Stimulated activated CD4-positive, alpha-beta T cell treated with anti-CD3 and anti-CD28 coated beads, Interleukin-4, amount 100 ng/mL, for 1 hour (primary cell): ENCODE measurements at places on chromosomes 2 and 18.

GRCh38 chr2:202015471-202015870, 18.2 kb upstream of the FZD7 start:
- no peak for DNase-seq

- no peak for DNase-seq
These were observed 58.1 kb downstream of the MAP4K3 start for GRCh38 chr2:39378968-39379367.

DNA sequence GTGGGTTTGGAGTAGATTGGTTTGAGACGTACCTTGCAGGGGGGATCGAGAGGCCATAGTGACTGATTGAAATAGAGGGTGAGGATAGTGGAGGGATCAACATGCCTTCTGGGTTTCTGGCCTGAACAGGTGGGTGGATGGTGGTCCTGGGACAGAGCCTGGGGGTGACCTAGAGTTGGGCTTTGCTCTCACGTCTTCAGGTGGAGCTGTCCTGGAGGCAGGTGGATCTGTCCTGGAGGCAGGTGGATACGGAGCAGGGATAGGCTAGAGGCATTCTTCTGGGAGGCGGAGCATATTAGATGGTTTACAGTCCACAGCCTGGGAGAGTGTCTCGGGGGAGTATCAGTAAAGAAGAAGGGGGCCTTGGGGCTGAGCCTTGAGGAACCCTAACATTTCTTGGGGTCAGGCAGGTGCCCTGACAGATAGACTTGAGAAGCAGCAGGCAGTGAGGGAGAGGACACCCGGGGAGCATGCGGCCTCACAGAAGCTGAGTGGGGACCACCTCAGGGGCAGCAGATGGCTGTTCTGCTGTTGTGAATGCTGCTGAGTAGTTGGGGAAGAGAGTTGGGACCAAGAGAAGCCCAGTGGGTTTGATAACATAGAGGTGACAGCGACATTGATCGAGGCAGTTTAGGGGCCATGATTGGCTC, 1.6 kb downstream of the CAPN10 start:
- no peak for DNase-seq

DNA sequence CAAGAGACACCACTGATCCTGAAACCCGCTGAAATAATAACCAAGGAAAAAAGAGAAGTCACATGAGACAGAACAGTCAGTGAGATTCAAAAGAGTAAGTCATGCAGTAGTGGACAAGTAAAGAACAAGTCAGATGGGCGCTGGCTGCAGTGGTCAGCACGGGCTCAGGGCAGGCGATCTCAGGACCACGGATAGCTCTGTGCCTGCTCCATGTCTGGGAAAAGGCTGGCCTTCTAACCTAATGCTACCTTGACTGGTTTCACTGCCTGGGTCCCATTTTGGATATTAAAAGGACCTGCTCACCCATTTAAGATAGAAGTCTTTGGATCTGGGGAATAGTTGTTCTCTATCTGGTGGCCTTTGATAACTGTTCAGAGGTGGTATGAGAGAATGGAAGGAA, 61.7 kb upstream of the LCLAT1 start:
- no peak for DNase-seq

DNA sequence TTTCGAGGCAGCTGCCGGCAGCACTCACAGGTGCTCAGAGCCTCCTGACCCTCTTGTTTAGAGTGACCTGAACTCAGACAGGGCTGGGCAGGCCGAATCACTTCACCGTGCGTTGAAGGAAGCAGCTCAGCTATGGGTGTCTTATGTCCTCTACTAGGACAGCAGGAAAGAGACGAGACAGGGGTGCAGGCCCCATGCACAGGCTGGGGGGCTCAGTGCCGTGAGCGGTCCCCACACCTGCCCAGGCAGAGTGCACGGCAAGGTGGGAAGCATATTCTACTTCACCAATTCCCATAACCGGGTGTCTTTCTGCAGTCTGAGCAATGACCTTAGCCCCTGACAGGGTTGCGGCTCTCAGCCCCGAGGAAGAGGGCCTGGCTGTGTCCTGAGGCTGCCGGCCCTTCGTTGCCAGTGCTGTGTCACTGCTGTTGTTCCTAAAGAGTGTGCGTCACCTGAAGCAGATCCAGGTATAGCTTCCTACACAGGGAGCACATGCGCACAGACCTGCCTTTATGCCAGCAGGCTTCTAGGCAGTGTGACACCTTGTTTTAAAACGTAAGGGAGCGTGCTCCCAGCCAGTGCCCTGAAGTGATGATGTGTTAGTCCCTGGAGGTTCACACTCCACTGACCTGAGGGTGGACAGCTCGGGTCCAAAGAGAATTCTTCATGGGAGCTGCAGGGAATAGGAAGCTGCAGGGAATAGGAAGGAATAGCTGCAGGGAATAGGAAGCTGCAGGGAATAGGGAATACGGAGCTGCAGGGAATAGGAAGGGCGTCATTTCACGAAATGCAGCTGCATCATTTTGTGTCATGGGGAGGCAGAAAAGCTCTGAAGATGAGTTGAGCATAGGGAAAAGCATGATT, 207.9 kb upstream of the SALL3 start:
- DNase-seq = no peak
